CD4-positive, alpha-beta T cell treated with Interleukin-1 beta for 1 hour (primary cell): ENCODE measurements at places on chromosomes 2 and 18.

DNA sequence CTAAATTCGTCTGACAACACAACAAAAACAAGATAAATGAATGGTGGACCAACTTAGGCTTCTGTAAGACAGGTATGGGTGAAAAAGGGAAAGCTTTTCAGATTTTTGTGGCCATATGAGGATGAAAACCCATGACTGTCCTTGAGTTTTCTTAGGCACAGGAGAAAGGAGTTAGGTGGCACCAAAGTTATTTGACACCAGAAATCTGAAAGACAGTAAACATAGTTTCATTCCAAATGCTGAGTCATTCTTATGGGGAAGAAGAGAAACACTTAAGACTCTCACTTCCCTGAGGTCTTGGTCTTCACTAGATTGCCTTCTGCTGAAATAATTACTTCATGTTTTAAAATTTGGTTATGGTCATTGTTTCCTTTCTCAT is 5.2 kb upstream of the GPD2 start:
- DNase-seq = no peak

DNA sequence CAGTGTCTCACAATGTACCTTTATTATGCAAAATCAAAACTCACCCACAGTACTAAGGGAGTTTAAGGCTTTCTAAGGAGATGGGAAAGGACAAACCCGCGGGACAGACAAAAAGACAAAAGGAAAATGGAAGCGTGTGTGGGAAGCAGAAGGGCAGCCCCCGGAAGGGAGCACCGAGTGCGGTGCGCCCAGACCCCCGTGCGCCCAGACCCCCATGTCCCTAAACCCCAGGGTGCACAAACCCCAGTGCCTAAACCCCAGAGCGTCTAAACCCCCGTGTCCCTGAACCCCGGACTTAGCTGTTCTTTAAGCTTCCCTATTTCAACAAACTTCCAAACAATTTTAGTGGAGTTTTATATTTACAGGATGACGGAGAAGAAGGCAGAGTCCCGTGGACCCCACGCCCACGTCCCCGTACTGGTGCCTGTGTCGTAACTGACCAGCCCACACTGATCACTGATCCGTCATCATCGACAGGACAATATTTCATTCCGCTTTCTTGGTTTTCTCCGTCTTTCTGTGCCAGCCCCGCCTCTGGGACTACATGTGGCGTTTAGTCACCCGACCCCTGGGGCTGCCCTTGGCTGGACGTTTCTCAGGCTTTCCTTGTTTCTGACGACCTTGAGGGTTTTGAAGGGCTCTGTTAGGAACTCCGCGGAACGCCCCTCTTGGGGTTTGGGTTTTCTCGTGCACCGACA is 76.9 kb downstream of the RTP5 start:
- DNase-seq = no peak

- no peak for DNase-seq
Observed at GRCh38 chr18:38966841-38967240, 1401.2 kb upstream of the CELF4 start.

- DNase-seq = no peak
Observed at GRCh38 chr2:96792772-96793749, 23.0 kb upstream of the CNNM3 start.

GRCh38 chr2:183125659-183126341 is 1.6 kb downstream of the NUP35 start:
- no peak for DNase-seq

GRCh38 chr2:241762933-241763369 is 13.7 kb upstream of the GAL3ST2 start:
- peak; percentile 74 for DNase-seq

DNA sequence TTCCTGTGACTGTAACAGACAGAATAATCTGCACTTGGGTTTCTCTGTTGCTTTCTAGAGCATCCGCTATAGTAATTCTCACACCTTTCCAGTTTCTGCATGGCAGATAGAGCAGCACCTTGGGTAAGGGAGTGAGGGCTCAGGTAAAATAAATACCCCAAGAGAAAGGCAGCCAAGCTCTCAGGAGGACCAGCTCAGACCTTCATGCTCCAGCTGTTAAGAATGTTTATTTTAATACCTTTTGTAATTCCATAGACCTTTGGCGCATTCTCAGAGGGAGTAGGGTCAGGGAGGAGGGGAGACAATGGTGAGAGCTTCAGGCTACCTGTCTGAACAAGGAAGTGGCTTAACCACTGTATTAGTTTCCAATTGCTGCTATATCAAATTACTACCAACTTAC is 16.2 kb upstream of the TMEM178A start:
- no peak for DNase-seq

- no peak for DNase-seq
Observed at GRCh38 chr2:136248242-136248641, 130.3 kb upstream of the CXCR4 start.

GRCh38 chr2:121489284-121489683 is 41.4 kb upstream of the RNU4ATAC start:
- no peak for DNase-seq

DNA sequence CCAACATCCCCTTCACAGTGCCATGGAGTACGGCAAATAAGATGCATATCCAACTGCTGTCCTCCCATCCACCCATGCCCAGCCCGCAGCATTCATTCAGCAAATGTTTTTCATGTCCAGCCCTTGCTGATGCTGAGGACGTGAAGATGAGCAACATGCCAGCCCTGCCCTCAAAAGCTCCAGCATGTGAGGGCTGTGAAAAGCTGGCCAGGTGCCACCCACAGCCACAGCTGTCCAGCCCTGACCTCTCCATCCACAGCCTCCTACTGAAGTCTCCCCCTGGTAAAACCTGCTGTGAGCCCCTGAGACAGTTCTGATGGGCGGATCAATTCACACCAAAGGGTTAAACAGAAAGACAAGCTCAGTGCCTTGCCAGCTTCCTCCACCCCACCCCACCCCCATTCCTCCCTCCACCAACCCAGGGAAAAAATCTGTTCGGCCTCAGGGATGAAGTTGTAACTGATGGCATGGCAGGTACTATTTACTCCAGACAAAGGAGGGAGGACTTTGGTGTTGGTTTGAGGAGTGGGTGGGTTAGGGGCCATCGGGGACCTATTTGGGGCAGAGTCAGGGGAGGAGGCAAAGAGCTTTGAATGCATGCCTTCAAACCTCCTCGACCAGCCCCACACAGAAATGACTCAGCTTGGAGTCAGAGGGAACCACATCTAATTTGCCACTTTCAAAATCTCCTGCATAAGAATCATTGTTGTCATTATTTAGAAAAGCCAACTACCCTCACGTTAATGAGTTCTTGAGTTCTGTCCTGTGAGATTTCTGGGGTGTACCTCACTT is 4.3 kb downstream of the ZBTB7C start:
- no peak for DNase-seq

DNA sequence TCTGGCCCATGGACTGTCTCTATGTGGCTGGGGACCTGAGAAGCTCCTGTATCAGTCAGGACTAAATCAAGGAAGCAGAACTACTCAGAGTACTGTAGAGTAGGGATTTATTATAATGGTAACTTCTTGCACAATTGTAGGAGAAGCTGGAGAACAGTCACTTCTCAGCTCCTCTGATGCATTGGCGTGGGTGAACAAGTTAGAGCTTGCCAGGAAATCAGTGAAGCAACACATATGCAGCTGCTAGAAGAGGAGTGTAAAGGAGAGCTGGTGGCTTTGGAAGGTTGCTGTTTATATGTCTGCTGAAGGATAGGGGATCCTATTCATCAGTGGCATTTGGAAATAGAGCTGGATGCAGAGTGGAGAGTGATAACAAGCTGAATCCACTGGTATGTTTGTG is 215.5 kb upstream of the CWC22 start:
- DNase-seq = no peak

GRCh38 chr2:134591526-134591925 is 127.3 kb downstream of the TMEM163 start:
- no peak for DNase-seq

GRCh38 chr2:173961346-173961705 is 3.8 kb downstream of the SP3 start:
- no peak for DNase-seq

DNA sequence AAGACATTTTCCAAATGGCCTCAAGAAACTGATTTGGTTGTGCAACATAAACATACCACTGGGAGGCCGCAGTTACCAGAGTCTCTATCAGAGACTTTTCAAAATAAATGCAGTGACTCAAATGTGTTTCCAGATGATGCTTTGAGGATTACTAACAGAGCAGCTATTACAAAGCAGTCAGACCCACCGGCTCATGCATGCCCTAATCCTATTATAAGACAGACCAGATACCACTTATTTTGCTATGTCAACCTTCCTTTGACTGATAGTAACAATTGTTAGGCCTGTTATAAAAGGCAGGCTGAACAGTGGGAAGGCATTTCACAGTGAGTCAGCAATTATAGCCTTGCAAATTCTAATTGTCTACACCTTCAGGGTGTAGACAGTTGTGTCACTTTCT is 217.7 kb downstream of the LRRTM1 start:
- no peak for DNase-seq

DNA sequence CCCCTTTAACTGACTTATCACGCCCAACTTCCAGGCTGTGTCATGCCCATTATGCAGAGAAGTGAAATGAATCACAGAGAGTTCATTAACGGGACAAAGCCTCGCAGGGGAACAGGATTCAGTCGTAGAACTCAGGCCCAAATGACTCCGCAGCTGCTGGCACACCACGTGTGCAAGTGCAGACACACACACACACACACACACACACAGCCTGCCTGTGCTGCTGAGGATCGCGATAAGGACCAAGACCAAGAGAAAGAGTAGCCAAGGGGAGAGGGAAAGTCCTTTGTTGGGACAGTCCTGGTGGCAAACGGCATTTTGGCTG is 90.0 kb upstream of the TAF1B start:
- peak; percentile 76 for DNase-seq

DNA sequence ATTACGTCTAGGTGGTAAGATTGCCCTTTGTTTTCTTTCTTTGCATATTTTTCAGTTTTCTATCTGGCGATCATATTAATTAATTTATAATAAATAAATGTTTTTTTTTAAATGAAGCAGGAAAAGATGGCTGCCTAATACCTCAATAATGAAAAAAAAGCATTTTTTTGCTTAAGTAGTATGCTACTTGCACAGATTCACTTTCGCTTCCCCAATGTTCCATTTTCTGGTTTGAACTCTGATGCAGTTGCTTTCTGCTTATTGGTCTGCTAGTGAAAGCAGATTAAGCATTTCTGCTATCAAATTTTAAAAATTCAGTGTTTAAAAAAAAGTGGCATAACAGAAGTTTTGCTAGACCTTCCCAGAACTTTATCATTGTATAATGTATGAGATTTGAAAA is 11.9 kb upstream of the TMEM182 start:
- no peak for DNase-seq

- DNase-seq = no peak
Observed at GRCh38 chr2:196324211-196324610, 152.8 kb upstream of the STK17B start.

DNA sequence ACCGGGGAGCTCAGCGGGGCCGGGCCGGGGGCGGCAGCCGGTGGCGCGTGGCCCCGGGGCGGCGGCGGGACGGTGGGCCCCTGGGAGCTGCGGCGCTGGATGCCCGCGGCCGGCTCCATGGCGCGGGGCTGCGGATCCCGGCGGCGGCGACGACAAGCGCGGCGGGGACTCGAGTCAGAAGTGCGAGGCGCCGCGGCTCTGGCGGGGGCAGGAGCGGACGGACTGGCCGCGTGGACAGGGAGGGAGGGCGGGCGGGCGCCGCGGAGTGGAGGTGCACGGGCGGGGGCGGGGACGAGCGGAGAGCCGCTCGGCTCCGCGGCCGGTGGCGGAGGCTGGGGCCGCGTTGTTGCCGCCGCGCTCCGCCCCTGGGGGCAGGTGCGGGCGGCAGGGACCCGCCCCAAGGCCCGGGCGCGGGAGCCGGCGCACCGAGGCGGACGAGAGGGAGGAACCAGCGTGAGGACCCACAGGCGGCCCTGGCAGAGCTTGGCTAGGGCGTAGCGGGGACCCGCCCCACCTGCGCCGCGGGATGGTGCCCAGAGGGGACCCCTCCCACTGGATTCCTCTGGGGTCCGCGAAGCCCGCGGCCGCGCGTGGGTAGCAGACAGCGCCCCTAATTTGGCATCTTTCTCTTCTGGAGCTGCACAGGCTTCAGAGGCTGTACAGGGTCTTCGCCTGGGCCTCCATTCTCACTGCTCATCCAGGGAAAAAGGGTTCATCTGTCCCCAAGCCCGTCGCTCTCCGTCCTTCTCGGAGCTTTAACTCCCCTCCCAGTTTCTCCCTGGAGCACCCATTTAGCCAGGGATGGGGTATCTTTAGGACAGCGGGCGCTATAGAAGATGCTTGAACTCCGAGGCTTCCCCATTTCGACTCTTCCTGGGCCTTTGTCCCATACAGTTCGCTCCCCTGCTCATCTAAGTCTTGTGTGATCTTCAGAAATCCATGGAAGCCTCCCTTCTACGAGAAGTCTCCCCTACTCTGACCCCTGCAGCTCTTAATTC is at the start of gene TMEM163:
TSS of gene TMEM163 (minus strand) at position 184 of the 998 bp plus-strand sequence.
- no peak for DNase-seq

- DNase-seq = no peak
Observed at GRCh38 chr18:71554686-71555085, 989.5 kb downstream of the CBLN2 start.

GRCh38 chr2:231519975-231520555 is 10.2 kb downstream of the NMUR1 start:
- no peak for DNase-seq

GRCh38 chr2:81148323-81148722 is 843.8 kb upstream of the LRRTM1 start:
- no peak for DNase-seq
